ENCODE measurements at places on chromosomes 7 and 10. TPM values are rescaled to one million over a fixed set of nuclear protein-coding genes. Genes with fewer than 3 reads are reported as not detected.

GRCh38 chr10:11719496-11720259, 22.5 kb upstream of the ECHDC3 start:
- no peak for DNase-seq

The NMT2 gene
- 15.9 TPM for total RNA-seq

DNA sequence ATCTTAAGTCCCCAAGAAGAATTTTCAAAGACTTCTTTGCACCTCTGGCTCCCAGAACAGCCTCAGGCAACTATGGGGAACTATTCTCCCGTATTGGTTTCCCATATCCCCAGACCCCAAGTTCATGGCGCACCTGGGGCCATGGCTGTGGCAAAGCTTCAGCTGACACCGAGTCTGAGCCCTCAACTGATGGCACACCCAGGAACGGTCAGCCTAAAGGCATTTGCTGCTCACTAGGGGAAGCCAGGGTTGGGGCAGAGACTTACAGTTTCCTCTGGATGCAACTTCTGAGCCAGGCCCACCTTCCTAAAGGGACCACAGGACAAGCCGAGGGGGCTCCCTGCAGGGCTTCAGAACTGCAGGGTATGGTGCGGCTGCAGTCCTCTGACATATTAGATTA, 13.7 kb upstream of the CPA1 start:
- no peak for DNase-seq

The TMEM213 gene
- total RNA-seq, result 9.2 TPM

DNA sequence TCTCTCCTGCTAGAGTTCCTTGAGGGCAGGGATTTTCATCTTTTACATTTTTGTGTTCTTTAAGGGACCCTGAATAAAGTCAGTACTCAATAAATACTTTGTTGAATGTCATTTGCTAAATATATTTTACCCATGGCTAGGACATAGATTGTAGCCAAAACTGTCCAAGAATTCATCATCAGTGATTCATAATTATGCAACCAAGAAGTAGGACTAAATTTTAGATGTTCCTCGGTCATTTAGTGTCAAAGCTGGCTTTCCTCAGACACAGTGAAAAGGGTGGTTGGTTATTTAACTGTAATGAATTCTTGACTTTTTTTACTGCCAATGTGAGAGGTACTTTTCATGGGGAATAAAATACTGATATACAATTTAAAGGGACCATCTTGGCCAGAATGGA, 3.3 kb downstream of the NUDT13 start:
- no peak for DNase-seq

The OLAH gene
- total RNA-seq, result not detected

DNA sequence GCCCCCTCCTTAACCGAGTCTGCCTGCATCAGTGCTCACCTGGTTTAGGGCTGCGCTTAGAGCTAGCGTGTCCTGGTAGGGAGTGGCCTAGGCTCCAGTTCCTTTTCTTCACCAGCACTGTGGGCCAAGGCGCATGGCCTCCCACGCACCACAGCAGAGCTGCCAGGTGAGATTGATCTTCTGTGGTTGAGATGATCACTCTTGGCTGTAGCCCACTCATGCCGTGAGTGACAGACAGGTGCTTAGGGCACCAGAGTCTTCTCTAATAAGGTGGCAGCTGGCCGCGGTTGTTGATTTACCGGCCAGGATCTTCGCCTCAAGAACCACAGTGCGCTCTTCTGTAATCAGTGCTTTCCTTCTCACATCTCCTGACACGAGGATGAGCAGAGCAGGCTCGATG, 157.2 kb upstream of the INSYN2A start:
- DNase-seq, result no peak

- DNase-seq, result no peak
These were observed 114.1 kb downstream of the CAMK1D start for GRCh38 chr10:12463459-12463838.

The FAM24B gene
- 4.7 TPM for total RNA-seq

GRCh38 chr10:96288151-96288621, 16.0 kb upstream of the DNTT start:
- no peak for DNase-seq

- no peak for DNase-seq
These were observed 106.9 kb upstream of the PDLIM1 start for GRCh38 chr10:95397747-95398146.

DNA sequence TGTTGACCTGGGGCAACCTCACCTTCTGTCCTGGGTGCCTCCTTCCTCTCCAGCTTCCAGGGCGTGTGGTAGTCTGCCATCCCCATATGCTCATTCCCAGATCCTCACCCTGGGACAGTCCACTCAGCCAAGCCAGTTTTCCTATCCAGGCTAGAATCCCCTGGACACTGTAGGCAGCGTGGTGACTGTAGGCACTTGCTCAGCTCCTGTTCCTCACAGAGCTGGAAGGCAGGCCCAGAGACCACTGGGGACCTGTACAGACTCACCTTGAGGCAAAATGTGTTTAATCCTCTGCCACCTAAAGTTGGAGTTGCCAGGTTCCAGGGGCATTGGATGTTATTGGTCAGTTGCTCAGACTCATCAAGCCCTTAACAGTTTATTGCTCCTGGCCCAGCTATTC, 2.4 kb upstream of the GRID1 start:
- DNase-seq, result peak; percentile 65

- no peak for DNase-seq
These were observed 415.1 kb downstream of the CCSER2 start for GRCh38 chr10:84743483-84743882.

The THSD7A gene
- 1.6 TPM for total RNA-seq

The VGF gene
- total RNA-seq, result 2.5 TPM

The KIAA1217 gene
- 34.8 TPM for total RNA-seq

DNA sequence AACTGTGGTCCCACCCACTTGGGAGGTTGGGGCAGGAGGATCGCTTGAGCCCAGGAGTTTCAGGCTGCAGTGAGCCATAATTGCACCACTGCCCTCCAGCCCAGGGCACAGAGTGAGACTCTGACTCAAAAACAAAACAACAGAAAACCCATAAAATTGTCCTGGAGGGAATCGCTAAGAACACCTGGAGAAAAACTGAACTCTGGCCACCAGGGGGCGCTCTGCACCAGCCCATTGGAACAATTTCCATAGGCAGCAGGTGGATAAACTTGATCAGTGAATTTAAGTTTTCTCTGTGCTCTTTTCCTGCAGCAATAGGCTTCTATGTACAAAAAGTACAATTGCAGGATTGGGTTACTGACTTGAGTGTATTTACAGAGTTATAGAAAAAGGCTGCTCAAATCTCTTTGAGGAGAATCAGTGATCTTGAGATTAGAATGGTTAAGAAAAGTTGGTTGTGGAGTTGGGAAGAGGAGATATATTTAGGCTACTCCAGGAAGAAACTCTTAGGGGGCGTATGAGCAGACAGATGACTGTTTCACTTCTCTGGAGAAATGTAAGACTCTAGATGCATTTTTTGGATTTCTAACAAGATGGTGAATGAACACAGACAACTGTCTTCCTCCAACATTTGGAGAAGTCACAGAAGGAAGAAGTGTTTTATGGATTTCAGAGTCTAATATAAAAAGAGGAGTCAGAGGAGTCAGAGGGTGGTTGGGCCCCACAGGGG, 274.9 kb upstream of the GALNT17 start:
- DNase-seq, result peak; percentile 90

Measured in lower leg skin (tissue), 4 donors.